ENCODE measurements at places on chromosomes 6 and 20.
A peak's percentile ranks its signal among the peaks of the same experiment; 100 is the strongest.

DNA sequence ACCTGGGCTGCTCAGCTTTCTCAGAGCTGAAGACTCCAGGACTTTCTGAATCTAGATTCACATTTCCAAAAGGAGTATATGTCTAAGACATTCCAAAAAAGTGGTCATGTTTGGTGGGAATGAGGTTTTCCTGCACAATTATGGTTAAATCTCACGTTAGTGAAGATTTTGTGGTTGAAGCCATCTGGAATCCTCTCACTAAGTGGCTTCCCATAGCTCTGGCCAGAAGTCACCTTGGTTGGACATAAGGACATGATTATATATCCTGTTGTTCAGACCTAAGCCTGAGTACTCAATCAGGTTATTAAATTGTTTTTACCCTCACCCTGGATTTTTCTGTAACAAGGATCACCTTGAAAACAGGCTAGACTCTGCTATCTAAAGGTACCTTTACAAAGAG lies 176.1 kb upstream of the PLN start:
- no peak for DNase-seq

DNA sequence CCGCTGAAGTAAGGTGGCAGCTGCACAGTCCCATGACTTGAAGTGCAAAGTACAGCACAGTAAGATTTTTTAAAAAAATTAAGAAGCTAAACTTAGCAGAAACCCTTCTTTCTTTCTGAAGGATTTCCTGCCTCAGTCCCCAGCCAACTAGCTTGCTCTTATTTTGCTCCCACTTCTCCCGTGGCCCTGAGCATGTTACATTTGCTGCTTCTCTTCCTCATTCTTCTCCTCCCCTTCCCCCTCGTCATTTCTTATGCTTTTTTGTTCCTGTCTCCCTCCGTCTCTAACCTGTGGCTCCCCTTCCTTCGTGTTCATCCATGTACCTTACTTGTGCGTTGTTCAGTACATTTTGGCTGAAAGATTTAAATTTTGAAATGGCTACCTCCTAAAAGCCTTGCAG lies 123.0 kb downstream of the SASH1 start:
- no peak for DNase-seq

- no peak for DNase-seq
Measured at GRCh38 chr6:82072751-82073150, 174.8 kb downstream of the IBTK start.

GRCh38 chr6:37126493-37126958 lies 43.4 kb upstream of the PIM1 start:
- no peak for DNase-seq

- DNase-seq, result no peak
Measured at GRCh38 chr6:116096979-116097816, 3.5 kb upstream of the NT5DC1 start.

DNA sequence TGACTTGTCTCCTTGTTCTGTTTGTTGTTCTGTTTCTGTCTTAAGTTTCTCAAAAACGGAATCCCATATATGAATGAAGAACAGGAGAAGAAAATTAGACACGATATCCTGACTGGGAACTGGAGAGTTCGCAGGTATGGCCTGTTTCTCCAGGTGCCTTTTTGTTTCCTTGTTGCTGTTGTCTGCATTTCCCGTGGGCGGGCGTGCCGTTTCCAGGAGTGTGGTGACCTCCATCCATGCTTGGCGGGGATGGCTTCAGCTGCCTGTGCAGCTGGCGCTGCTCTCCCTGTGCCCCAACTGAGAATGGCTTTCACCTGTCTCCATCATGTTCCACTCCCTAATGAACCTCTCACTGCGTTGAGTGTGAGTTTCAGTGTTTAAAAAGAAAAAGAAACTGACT lies 4.4 kb downstream of the PNLDC1 start:
- DNase-seq, result no peak

GRCh38 chr6:152267967-152268845 lies 369.0 kb downstream of the SYNE1 start:
- peak; percentile 2 for DNase-seq

DNA sequence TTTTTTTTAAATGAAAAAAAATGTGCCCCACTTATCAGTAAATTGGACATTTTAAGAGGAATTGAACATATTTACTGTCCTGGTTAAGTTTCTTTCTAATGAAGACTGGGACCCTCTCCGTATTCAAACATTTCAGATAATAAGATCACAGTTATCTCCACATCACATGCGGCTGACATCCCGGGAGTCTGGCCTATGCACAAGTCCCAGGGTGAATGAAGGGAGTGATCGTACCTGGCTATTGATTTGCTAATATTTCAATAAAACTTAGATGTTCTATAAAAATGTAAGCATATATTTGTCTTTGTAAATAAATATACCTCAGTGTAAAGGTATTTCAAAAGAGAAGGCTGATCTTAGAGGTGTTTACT lies 58.1 kb downstream of the FOXC1 start:
- DNase-seq, result no peak

DNA sequence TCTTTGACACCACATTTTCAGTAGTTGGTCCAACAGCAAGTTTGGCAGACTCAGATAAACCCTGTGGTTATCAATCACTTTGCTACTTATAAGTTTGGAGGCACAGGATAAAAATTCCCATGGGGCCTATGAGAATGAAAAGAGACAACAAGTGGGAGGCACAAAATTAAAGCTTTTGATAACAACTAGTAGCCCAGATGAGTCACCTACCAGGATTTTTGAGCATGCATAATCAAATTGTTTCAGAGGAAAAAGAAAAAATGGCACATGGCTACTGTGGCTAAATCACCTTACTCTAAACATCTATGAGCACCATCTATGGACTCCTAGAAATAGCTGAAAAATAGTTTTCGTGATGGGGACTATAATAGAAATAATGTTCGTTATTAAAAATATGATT lies 40.8 kb upstream of the BMP5 start:
- DNase-seq, result no peak

DNA sequence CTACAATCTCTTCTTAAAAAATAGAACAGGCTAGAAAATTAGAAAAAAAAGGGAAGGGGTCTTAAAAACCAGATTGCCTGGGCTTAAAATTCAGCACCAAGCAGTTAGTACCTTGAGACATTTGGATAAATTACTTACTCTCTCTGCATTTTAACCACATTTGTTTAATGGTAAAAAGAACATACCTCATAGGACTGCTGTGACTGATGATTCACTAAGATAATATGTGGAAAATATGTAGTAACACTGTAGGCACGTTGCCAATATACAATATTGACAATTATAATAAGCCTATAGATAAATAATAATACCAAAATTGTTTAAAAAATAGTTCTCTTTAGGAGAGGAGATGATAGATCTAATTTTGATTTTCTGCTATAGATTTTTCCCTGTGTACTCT lies 750.4 kb downstream of the TENT5A start:
- no peak for DNase-seq

- DNase-seq, result no peak
Measured at GRCh38 chr20:45461225-45461624, 8.3 kb upstream of the WFDC2 start.

GRCh38 chr6:1657771-1658165 lies 48.1 kb downstream of the FOXC1 start:
- DNase-seq, result no peak

GRCh38 chr6:10725044-10725443 lies 2.2 kb downstream of the TMEM14C start:
- no peak for DNase-seq

GRCh38 chr6:47414423-47415167 lies 63.0 kb upstream of the CD2AP start:
- no peak for DNase-seq

DNA sequence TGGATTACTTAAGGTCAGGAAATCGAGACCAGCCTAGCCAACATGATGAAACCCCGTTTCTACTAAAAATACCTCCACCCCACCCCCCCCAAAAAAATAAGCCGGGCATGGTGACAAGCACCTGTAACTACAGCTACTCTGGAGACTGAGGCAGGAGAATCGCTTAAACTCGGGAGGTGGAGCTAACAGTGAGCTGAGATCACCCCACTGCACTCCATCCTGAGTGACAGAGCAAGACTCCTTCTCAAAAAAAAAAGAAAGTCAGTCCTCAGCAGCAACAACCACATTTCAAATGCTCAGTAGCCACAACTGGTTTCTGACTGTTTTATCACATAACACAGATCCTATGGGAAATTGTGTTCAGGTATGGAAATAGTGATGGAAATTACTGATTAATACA lies 135.3 kb downstream of the HFE start:
- no peak for DNase-seq

- DNase-seq, result no peak
Measured at GRCh38 chr20:24802286-24802820, 146.7 kb upstream of the CST7 start.

DNA sequence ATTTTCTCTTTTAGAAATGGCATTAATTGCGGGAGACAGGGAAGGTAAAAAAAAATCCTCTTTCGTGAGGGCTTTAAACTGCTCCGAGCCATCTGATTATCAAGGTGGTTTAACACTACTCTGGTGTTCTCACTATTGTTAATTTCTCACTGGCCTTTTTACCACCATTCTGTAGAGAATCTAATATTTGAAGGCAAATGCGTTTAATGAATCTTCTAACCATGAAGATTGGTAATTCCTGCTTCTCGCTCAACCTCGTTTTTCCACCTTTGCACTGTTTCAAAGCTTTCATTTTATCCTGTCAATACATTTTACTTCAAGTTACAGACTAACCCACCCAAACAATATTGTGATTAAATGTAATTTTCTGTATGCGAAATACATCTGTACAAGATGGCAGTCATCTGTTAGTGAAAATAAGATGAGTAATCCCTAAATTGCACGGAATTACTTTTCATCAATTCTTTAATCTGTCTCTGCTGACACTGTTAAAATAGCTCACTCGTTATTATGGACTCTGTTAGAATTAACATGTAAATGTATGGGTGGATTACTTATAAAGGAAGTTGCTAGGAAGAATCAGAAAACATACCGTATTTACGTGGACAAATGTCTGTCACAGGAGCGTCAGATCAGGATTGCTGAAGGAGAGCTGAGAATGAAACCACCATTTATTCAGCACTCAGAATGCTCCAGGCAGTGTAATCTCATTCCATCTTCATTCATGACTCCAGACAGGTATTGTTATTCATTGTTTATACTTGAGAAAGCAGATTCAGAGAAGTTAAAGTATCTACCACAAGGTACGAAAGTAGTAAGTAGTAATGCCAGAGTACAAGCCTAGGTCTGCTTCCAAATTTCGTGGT lies 1.1 kb upstream of the LCA5 start:
- DNase-seq, result no peak

DNA sequence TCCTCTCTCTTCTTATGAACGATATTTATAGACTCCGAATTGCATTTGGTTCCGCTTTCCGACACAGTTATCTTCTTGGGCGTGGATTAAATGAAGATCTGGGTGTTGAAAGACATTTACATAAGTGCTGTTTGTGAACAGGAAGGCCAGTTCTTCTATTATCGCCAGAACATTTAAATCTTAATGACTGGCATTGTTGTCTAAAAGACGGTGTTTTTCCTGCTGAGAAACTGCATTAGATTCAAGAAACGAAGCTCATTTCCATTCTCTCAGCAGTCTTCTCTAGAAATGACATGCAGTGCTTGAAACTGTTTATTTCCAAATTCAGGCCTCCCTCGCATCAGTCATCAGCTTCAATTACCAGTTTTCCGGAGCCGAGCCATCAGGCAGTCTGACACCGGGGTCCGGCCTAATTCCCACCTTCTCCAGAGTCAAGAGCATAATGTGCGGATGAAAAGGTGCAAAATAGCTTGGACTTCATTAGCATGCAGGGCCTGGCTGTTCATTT lies 16.0 kb downstream of the LINC00237 start:
- peak; percentile 27 for DNase-seq

- DNase-seq, result no peak
Measured at GRCh38 chr6:20415712-20416454, 14.2 kb downstream of the E2F3 start.

- no peak for DNase-seq
Measured at GRCh38 chr6:4262526-4262925, 127.2 kb upstream of the ECI2 start.

DNA sequence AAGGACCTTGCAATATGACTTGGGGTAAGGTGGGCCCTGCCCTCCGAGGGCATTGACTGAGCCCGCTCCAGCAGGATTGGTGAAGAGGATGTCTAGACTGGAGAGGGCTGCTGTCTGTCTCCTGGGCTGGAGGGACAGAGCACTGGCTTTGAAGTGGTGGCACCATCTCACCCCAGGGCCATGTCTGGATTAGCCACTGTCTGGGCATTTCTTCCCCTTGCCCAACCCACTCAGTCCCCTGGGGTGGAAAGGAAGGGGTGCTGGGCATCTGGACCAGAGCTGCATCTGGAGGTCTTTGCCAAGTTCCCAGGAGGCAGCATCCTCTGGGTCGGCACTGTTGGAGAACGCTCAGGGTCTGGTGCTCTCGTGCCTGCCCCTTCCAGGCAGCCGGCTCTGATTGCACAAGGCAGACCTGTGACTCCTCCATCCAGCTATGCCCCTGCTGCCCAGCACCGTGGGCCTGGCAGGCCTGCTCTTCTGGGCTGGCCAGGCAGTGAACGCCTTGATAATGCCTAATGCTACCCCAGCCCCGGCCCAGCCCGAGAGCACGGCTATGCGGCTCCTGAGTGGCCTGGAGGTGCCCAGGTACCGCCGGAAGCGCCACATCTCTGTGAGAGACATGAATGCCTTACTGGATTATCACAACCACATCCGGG lies at the start of gene R3HDML:
R3HDML (plus strand) TSS at position 319 of the 656 bp plus-strand sequence; CDS start at position 434, 115 bp downstream.
- no peak for DNase-seq

- no peak for DNase-seq
Measured at GRCh38 chr20:34529742-34530141, 13.5 kb downstream of the DYNLRB1 start.

DNA sequence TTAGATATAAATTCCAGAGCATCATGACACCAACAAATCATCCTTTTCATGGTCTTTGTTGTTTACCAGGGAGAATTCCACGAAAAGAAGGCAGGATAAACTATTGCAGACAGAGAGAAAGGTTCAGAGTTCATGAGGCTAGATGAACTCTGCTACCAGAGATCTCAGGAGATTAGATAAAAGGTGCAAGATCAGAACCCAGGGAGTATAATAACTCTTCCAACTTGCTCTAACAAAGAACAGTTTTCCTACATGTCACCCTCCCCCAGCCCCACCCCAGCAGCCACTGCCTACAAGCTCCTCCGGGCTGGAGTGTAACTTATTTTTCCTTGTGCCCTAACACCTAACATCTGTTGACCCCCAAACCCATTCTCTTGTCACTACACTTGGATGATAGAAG lies 13.9 kb upstream of the CITED2 start:
- DNase-seq, result no peak

DNA sequence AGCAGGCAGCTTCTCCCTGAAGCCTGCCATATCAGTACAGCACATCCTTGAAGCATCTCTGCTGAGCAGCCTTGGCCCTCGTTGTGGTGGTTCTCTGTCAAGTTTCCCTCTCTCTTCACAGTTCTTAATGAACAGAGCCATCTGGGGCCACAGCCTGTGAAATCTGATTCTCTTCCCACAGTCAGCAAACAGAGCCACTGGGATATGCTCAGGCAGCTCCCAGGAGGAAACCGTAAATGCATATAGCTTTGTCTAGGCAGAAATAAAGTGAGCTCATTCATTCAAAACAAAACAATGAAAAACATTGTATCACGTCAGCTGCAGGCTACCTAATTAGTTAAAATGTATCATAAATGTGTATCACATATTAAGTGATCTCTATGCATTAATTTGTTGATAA lies 80.3 kb downstream of the TBC1D7 start:
- no peak for DNase-seq

All from COR-L47 (cell line).